ENCODE measurements at places on chromosomes 12 and 14.

DNA sequence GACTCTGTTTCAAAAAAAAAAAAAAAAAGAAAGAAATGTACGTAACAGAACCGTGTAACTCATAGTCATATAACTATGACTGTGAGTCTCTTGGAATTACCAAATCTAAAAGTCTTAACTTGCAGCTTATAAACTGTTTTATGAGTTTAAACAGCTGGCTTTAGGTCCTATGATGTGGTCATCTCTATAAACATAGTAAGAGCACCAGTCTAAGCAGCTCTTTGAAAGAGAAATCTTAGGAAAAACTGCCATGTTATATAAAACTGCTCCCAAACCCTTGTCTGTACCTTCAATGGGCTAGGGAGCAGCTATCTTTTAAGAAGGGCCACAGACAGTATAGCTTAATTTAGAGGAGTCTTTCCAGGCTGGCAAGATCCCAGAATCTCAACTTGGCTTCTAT, 115.5 kb upstream of the AEBP2 start:
- DNase-seq, result no peak

GRCh38 chr14:44339862-44340261, 167.2 kb downstream of the FSCB start:
- DNase-seq, result no peak

GRCh38 chr14:61444215-61444768, 122.9 kb downstream of the PRKCH start:
- DNase-seq, result no peak

DNA sequence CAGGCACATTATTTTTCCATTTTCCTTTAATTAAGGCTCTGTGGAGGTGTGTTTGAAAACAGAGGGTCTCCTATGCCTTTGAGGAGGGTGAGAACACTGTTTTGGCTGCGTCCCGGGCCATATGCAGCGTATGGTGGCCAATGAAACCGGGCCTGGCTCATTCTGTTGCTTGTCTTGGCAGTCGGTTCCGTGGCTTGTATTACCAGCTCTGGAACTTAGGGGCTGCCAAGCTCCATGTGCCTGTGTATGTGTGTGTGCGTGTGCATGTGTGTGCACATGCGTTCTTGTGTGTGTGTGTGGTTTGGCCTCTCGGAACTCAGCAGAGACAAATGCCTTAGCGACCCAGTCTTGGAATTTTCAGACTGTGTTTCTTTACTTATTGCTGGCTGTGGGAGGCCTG, 2.7 kb downstream of the JDP2 start:
- no peak for DNase-seq

GRCh38 chr14:90556666-90557450, 160.0 kb downstream of the CALM1 start:
- no peak for DNase-seq

DNA sequence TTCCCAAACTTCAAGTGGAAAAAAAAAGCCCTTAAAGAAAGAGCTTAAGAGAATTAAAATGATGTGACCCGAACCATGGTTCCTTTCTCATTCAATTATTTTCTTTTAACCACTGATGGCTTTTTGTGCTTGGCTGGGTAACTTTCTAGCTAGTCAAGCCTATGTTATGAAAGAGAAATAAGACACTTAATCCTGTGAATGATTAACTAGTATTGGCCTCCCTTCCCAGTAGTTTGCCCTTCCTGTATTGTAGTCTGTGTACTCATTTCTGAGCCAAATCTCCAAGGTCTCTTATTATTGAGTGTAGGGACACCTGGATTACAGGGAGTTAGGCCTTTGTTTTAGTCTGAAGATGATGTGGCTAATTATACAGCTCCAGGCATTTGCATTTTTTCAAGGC, 353.0 kb downstream of the RAD51B start:
- no peak for DNase-seq

- DNase-seq, result no peak
Measured at GRCh38 chr14:72771561-72771960, 122.3 kb downstream of the DPF3 start.

DNA sequence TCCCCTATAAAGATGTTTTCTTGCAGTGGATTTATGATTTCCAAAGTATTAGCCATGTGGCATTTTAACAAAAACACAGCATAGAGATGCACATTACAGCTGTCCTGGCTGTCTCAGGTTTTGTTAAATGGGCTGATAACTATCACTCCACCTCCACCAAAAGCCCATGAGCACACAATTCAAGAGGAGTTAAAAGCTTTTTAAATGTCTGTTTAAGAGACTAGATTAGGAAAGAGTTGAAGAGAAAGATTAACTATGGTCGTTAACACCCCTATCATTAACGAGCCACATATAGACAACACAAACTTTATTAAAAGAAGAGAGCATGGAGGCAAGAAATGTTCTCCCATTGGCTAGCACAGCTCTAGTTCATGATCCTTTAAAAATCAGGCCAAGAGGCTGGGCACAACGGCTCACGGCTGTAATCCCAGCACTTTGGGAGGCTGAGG, 14.5 kb downstream of the CBX5 start:
- no peak for DNase-seq

GRCh38 chr12:47378907-47379306, 299.1 kb upstream of the AMIGO2 start:
- no peak for DNase-seq

GRCh38 chr12:86730233-86730632, 474.0 kb upstream of the MGAT4C start:
- DNase-seq, result no peak

DNA sequence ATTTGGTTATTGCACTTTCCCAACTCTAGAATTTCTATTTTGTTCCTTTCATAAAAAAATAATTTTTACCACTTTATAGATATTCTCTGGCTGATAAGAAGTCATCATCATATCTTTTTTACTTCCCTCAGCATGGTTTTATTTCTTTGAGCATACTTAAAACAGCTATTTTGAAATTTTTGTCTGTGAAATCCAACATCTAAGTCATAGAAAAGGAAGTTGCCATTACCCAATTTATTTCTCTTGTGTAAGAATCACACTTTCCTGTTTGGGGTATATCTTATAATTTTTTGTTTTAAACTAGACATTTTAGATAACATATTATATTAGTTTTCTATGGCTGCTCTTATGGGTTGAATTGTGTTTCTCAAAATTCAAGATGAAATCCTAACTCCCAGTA, 400.2 kb upstream of the OR4E1 start:
- no peak for DNase-seq

DNA sequence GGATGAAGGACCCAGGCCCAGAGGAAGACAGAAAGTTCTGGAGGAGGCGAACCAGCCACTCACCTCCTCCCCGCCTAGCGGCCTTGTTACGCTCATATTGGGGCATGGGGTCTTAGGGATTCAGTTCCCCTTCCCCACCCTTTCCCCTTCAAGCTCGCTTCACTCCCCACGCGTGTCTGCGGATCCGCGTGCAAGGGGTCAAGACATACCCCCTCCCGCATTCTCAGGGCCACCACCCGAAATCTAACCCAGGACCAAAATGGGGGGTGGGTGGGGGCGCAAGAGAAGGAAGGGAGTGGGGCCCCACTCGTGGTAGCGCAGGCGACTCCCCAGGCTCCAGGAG, 584 bp upstream of the RFX4 start:
- DNase-seq, result no peak

Measured in cortex of kidney (tissue), 1 donor.